ENCODE measurements at places on chromosomes 4 and X. TPM values are rescaled to one million over a fixed set of nuclear protein-coding genes. Genes with fewer than 3 reads are reported as not detected.
A peak's percentile ranks its signal among the peaks of the same experiment; 100 is the strongest.

GRCh38 chr4:8293131-8293975, 23.8 kb downstream of the HTRA3 start:
- no peak for DNase-seq

DNA sequence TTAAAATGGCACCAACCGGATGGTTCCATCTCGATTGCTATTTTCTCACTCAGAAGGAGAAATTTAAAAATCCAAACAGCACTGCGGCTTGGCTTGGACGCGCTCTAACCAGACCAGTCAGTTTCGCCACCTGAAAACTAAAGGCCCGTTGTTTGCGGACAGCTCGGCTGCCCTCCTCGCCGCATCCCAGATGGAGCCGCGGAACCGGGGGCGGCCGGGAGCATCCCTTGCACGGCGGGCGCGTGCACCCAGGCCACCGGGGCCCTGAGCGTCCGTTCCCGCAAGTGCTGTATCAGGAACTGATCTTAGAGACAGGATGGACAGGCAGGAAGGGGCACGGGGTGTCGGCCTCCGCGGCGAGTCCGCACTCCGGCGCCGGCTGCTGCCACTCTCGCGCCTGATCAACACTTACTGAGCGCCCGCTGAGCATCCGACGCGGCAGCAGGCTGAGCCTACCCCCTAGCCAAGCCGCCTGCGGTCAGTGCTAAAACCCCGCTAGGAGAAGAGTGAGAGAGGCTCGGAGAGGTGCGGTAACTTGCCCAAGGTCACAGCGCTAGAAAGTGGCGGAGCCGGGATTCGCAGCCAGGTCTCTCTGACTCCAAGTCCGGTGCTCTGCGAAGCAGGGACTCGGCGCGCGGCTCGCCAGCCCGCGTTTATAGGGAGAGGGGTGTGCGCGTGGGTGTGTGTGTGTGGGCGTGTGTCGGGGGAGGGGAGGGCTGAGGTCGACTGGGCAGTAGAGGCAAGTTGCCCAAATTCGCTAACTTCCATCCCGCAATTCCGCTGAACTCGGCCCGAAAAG, at the start of gene CITED1:
Gene CITED1 (minus strand): TSS at position 629 of the 799 bp plus-strand sequence. CDS start 3,045 bp downstream, outside the sequence.
- no peak for DNase-seq

DNA sequence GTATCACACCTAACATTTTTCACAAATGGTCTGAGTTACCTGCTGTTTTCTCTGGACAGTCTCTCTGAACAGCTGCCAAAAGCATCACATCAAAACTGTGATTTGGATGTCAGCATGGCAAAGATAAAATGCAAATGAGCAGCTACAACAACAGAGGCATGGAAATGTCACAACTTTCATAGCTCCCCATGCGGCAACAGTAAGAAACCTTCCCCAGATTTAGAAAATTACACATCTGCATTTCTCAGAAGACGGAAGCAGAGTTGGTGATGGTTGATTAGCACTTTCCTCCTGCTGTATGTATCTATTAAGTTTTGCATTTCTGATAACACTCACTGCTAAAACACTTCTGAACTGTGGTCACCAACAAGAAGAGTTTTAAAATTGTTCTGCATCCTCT, 9.7 kb downstream of the PRKG2 start:
- no peak for DNase-seq

GRCh38 chrX:21355831-21356230, 18.4 kb upstream of the CNKSR2 start:
- DNase-seq, result no peak

DNA sequence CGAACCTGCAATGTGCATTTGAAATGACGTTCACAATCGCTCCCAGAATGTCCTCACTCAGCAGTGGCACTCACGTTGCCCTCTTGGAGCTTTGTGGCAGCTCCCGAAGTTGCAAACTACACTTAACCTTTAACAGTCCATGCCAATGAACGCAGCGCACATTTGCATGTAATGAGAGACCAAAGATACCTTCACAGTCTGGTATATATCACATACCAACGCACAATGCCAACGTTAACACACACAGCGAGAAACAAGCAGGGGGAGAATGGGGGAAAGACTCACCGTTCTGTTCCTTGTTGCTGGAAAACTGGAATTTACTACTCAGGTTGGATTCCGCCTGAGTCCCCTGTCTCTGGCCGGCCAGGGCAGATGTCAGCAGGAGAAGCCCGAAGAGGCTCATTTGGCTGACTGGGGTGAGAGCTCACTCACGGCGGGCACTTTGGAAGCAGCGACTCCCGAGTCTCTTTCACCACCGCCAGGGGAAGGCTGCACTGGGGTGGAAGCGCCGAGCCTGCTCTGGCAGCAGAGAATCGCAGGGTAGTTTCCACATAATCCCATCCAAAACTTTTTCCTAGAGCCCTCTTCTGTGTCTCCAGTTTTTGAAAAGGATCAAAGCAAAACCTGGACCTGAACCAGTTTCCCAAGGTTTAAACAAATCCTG, 966 bp downstream of the PDGFC start:
- peak; percentile 70 for DNase-seq

RTL9 gene
- 0.26 TPM for total RNA-seq

SEC31A gene
- 93.7 TPM for total RNA-seq
